Natural killer cell treated with Interleukin-12 subunit alpha and Interleukin-12 subunit beta and Interleukin-15 and Interleukin-18, amount 100 ng/mL, for 72 hours (primary cell): ENCODE measurements at places on chromosomes 11 and 22. TPM values are rescaled to one million over a fixed set of nuclear protein-coding genes. Genes with fewer than 3 reads are reported as not detected.

- no peak for DNase-seq
These were observed 39.7 kb upstream of the CCDC89 start for GRCh38 chr11:85725510-85726258.

DNA sequence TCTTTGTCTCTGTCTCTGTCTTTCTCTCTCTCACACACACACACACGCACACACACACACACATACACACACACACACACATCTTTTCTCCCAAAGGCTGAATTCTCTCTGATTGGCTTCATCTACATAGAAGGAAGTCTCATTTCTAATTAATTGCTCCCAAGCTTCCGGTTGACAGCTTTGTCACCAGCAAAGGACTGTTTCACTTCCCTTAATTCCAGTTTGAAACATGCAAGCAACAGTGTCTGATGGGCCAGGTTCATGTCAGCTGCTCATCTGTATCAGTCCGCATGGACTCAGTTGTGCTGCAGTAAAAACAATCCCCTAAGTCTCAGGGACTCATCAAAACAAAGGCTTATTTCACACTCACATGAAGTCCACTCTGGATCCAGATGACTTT is 16.2 kb upstream of the PVALB start:
- no peak for DNase-seq

GRCh38 chr11:34242037-34242625 is 115.7 kb downstream of the ABTB2 start:
- DNase-seq = no peak

DNA sequence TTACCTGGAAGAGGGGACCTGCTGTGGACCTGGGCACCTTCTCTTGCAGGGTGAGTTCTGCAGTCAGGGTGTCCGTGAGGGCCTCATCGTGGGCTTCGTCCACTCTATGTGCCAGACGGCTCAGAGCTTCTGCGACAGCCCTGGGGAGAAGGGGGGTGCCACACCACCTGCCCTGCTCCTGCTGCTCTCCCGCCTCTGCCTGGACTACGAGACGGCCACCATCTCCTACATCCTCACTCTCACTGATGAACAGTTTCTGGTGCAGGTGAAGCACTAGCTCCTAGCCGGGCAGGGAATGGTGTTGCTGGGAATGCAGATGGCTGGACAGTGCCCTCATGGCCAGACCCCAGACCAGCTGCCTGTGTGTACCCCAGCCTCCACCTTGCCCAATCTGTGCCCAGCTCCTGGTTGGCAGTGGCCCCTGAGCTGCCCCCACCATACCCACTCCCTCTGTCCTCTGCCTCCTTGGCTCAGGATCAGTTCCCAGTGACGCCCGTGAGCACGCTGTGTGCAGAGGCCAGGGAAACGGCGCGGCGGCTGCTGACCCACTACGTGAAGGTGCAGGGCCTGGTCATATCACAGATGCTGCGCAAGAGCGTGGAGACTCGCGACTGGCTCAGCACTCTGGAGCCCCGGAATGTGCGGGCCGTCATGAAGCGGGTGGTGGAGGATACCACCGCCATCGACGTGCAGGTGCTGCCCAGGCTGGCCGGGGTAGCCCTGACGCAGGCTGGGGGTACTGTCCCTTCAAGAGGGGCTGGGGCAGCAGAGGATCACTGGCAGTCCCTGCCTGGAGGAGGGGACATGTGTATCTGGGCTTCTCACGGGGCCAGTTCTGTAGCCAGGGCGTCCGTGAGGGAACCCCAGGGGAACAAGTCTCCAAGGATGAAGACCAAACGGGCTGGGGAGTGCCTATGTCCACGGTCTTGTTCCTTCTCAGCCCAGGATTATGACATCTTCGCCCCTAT is 2.2 kb upstream of the TM7SF2 start:
- DNase-seq = peak; percentile 60

GRCh38 chr11:37926772-37927171 is 1328.7 kb upstream of the RAG2 start:
- DNase-seq = no peak

BACE1 gene
- total RNA-seq = 0.89 TPM

C22orf42 gene
- total RNA-seq = not detected

PATE2 gene
- 0.42 TPM for total RNA-seq

GRCh38 chr11:74783241-74783871 is 34.7 kb downstream of the RNF169 start:
- no peak for DNase-seq

- no peak for DNase-seq
These were observed 272.5 kb upstream of the B3GAT1 start for GRCh38 chr11:134684576-134684975.

GRCh38 chr11:20056109-20056949 is 103.9 kb downstream of the DBX1 start:
- no peak for DNase-seq

TSSK2 gene
- 0.39 TPM for total RNA-seq

ANO1 gene
- total RNA-seq = not detected

BID gene
- 32.0 TPM for total RNA-seq

DNA sequence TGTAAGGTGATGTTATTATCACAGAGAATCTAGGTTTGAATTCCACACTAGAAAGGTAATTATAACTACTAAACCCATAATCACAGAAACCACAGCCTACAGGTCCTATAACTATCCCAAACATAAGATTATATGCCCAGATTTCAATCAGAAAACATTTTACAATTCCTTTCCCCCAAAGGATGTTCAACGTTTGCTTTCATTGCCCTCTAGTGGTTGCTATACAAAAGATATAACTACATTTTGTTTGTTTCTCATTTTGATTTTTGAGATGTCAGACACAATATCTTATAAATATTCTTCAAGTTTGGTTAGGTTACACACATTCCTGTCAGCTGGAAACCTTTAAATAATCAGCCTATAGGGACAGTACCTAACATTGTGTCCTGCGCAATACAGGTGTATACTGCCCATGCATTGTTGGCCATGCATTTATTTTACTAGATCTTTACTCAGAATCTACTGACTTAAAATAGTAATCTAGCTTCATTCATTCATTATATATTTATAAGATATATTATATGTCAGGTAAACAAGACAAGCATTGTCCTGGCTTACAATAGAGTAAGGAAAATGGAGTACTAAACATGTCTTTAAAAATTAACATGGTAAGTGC is 530.5 kb upstream of the CCDC90B start:
- DNase-seq = no peak

DNA sequence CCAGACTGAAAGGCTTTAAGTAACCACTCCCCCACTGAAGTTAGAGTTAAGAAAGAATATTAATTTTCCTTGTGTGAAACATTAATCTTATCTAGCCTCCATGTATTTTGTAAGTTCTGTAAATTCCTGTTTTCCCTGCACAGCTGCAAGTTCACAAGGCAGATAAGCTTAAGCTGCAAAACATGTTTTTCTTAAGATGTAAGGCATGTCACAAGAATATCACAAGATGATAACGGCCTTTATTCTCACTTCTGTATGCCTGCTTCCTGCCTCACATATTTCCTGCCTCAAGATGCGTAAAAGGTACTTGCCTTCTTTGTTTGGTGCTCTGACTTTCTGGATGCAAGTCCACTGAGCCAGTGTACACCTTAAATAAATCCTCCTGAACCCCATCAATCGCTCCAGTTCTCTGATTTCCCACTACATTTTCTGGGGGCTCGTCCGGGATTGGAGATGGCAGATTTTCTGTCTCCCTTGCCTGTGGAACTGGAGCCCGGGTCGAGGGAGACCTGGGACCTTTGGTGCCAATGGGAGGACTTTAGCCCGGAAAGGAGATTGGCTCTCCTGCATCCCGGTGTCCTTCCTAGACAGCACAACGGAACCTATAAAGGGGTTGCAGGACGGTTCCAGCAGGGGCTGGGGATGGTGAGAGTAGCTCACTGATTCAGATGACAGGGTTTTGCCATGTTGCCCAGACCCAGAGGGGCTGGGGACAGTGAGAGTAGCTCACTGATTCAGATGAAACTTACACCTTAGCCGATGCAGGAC is 30.2 kb downstream of the PPARA start:
- DNase-seq = no peak

DNA sequence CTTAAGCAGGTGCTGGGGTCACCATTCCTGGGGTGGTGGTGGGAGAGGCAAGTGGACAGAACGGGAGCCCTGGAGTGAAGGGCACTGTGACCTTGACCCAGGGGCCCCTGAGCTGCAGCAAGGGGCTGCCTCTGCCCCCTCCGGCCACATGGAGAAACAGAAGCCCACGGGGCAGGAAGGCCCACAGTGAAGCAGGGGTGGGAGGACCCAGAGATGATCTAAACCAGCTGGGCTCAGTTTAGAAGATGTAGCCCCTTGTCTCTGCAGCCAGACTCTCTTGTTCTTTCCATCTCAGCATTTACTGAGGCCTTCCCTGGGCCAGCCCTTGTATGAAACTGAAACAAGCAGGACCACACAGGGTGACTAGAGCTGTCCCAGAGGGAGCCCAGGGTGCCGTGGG is 30.5 kb downstream of the WNT11 start:
- no peak for DNase-seq

DNA sequence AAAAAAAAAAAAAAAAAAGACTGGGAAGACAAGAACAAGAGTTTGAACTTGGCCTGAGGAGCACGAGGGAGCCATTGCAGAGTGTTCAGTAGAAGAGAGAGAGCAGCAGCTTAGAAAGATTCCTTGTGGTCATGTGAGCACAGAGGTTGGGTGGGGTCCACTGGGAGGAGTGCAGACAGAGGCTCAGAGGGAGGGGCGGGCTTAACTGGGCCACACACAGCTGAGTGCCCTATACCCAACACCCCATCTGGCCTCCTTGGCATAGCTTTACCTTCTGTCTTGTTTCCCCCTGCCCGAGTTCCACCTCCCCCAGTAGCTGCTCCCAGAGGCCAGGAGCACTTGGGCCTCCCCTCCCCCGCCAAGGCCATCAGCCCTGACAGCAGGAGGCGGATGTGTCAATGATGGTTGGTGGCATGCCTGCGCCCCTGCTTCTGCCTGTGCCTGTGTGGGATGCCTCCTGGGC is 12.1 kb downstream of the C11orf86 start:
- DNase-seq = no peak

OR2AG2 gene
- 0.20 TPM for total RNA-seq

DNA sequence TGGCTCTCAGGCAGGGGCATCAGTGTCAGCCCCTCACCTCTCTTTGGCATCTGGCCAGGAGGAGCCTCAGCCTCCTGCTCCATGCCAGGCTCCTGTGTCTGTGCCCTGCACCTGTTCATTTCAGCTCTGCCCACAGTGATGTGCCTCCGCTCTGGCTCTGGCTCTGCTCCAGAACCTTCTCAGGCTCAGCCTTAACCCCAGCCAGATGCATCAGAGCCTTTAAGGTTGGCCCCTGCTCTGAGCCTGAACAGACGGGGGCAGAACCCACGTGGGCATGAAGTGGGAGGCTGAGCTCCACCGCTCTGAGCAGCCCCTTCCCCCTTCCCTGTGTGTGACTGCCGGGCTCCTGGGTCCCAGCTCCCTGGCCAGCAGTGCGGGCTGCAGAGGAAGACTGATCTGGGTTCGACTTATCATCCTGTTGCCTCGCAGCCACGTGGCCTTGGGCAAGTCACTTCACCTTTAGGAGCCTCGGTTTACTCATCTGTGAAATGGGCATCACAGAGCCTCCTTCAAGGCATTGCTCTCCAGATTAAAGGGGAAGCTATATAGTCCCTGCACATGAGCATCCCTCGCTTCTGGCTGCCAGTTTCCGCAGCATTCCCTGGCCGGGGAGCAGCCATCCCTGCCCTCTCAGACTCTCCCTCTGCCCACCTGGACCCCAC is 44.7 kb upstream of the RTL6 start:
- DNase-seq = no peak

SNX32 gene
- total RNA-seq = 0.52 TPM

GRCh38 chr11:77088236-77089003 is 14.2 kb upstream of the OMP start:
- peak; percentile 49 for DNase-seq

DNA sequence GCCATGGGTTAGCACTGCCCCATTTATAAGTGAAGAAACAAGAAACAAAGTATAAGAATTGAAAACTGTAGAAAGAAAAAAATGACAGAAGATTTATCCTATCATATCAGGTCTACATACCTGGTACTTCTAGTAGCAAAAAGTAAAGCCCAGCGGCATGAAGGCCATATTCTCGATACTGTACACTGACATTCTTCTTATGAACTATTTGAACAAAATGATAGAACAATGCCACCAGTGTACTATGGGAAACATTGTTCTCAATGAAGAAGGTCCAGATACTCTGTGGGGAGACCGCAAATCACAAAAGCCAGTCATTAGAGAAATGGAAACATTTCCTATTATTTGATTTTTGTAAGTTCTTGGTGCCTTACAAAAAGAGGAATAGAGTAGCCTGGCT is 7.0 kb downstream of the NCAPD3 start:
- no peak for DNase-seq

GRCh38 chr11:75105462-75105925 is 8.8 kb upstream of the OR2AT4 start:
- no peak for DNase-seq

OSM gene
- total RNA-seq = 15.5 TPM

DNA sequence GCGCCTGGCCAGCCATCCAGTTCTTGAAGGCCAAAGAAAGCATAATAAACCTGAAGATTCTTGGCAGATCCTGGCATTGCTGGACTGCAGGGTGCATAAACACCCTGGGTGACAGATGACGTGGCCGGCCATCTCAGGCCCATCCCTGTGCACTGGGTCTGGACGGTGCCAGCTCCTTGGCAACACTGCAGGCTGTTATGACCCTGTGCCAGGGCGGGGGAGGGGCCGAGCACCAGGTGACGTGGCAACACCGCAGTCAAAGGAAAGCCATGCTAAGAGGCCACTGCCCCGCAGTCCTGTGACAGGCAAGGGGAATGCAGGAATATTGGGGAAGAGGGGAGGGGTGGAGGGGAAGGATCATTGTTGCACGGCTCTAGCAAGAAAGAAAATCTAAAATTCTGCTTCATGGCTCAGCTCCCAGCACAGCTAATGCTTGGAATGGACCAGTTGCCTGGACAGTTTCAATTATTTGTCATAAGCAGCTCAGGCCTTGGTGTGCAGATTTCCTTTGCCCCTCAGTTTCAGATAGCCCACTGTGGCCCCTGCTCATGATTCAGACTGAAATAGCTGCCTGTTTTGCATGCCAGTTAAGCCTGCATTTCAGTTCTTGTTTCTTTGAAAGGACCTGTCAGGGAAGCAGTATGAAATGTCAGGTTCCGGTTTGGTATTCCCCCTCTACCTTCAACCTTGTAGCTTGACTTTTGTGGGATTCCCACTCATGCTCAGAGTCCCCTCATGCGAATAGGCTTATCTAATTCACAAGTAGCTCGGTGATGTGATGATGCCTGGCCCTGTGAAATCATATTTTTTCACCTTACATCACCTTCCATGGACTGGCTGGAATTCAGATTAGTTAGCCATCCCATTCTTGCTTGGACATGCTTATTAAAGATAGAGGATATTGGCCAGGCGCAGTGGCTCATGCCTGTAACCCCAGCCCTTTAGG is 29.7 kb upstream of the DDX6 start:
- no peak for DNase-seq

GRCh38 chr22:48428631-48429371 is 1398.9 kb downstream of the BRD1 start:
- peak; percentile 22 for DNase-seq

DNA sequence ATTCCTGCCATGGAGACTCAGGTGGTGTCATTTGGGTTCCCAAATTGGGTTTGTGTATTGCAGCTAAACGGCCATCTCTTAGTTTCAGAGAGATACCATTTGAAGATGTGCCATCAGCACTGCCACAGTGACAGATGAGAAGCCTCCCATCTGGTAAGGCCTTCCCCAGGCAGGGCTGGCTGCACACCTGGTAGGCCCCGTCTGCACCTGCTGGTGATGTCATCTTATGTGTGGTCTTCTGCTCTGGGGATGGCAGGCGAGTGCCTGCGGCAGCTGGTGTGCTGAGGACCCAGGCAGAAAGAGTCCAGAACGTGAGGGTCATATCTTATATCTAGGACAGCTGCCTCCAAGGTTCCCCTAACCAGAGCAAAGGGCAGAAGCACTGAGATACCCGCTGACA is 100.6 kb downstream of the CSNK2A3 start:
- no peak for DNase-seq

PTGDR2 gene
- total RNA-seq = 0.12 TPM

MUC15 gene
- total RNA-seq = not detected

APOL5 gene
- not detected for total RNA-seq
